ENCODE measurements at places on chromosomes 5 and 9.

DNA sequence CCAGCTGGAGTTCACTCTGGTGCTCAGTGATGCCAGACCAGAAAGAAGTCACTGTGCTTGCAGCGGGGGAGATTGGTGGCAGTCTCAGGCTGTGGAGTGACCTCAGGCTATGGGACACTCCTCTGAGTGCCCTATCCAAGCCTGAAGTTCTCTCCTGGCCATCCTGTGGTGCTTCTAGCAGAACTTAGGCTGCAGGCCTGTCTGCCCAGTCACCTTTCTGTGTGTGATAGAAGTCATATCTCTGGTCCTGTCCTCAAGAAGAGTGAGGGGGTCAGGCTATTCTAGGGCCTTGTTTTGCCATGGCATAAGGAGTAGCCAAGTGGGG lies 9.3 kb downstream of the PDLIM4 start:
- DNase-seq: no peak

GRCh38 chr9:69331444-69331843 lies 6.4 kb downstream of the ENTREP1 start:
- DNase-seq: no peak

DNA sequence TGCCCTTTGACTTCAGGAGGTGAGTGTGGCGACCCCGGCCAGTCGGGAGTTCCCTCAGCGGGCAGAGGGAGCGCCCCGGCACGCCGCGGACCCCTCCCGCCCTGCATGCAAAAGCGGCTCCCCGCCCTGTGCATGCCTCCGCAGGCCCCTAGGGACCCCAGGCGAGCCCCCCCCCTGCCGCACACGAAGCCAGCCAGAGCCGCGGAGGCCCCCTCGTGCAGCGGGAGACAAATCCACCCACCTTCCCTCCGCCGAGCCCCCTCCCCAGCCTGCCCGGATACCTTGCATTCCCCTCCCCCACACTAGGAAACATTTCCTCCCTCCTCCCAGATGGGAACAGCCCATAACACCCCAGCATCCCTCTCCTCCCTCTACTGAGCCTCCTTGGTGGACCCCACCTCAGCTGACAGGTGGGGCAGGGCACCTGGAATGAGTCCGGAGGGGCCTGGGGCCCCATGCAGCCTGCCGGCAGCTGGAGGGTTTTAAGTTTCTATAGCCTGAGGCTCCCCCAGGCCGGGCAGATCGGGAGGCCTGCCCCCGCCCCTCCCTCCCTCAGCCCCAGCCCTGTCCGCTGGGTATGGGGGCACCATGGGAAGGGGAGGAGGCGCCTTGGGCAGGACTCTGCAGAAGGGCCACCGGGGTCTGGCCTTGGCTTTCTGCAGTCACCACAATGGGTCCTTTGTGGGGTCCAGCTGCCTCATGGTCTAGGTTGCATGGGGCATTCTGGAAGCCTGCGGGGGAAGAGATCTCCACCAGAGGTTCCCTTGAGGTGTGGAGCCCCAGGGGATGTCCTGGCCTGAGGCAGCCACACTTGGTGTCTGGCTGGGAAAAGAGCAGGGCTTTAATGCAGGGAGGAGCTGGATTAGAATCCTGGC lies 601 bp downstream of the ERGIC1 start:
- no peak for DNase-seq

GRCh38 chr5:179868541-179868940 lies 9.9 kb upstream of the MRNIP start:
- DNase-seq: no peak

GRCh38 chr5:107580889-107581820 lies 89.6 kb downstream of the EFNA5 start:
- no peak for DNase-seq

GRCh38 chr9:132327537-132327936 lies 27.2 kb downstream of the SETX start:
- DNase-seq: no peak

GRCh38 chr9:3914416-3914815 lies 385.5 kb downstream of the GLIS3 start:
- no peak for DNase-seq

DNA sequence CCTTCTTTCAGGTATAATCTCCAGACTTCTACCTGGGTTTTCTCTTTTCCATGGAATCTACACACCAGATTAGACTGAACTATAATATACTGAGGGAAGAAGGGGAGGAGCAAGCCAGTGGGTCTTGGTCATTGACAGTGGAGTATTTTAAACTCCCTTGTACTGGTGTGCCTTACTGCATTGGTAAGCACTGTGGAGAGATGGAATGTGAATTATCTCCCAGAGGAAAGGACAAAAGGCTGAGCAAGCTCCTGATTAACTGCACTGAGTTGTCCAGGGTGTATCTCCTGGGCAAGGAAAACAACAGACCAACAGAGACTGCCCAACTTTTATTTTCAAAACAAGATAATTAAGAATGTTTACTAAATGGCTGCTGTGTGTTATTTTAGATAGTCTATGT lies 29.8 kb upstream of the SLCO6A1 start:
- no peak for DNase-seq

- peak; percentile 40 for DNase-seq
Measured at GRCh38 chr9:131635285-131635684, 90.0 kb downstream of the PRRT1B start.

DNA sequence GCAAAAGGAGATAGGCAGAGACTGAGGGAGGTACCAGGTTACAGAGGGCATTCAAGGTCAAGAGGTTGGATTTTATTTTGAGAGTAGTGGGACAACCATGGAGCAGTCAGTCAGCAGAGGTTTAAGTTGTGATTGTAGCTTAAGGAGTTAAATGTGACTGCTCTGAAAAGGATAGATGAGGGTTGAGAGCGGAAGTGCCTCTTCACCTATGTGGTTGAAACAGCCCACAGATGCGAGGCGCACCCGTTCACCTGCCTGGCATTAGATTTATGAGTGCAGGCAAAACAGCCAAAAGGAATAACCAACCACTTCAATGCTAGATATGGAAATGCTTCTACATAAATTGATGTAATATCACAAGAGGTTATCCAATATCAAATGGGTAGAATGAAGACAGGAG lies 8.4 kb downstream of the ZNF474 start:
- no peak for DNase-seq

GRCh38 chr5:148965511-148966265 lies 97.2 kb downstream of the SH3TC2 start:
- no peak for DNase-seq

GRCh38 chr5:172478256-172478655 lies 23.9 kb upstream of the SH3PXD2B start:
- no peak for DNase-seq

DNA sequence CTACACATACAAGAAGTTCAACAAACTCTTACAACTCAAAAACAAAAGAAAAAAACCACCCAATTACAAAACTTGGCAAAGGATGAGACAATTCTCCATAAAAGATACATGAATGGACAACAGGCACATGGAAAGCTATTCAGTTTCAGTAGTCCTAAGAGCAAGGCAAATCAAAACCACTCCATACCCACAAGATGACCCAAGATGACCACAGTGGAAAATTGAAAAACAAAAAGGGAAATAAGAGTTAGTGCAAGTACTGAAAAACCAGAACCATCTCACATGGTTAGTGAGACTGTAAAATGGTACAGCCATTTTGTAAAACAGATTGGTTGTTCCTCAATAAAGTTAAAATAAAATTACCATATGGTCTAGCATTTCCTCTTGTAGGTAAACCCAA lies 287.1 kb upstream of the CDH9 start:
- DNase-seq: no peak

- no peak for DNase-seq
Measured at GRCh38 chr5:176822041-176822792, 11.9 kb downstream of the UNC5A start.

GRCh38 chr5:180643191-180643851 lies 6.1 kb downstream of the FLT4 start:
- no peak for DNase-seq

DNA sequence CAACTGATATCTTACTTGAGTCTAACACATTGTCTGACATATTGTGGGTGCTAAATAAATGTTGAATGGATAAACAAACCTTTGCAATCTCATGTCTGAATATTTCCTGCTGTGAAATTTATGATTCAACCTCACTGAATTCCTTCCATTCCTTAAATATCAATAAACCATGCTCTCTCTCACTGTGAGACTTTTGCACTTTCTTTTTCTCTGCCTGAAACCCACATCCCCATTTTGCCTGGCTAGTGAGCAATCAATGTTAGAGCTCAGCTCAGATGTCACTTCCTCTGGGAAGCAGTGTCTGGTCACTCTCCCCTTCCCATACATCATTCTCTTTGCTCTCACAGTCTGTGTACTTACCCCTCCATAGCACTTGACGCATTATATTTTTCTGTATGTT lies 383.7 kb upstream of the TRPC7 start:
- no peak for DNase-seq

DNA sequence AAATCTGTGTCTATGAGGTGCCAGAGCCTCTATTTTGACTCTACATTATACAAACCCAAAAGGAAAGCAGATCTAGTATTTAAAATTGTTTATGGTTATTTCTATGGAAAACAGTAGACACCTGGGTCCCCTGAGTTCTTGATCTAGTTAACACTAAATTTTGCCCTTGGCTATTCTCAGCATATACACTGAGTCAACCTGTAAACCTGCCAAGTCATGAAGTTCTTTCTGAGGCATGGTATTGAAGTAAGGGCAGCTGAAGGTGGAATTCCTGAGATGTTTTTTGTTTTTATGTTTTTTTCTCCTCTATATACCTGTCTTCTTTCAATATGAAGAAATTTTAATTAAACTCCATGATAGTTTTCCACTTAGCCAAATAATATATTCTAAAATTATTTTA lies 120.2 kb downstream of the PDE4D start:
- no peak for DNase-seq

GRCh38 chr9:116594547-116594946 lies 92.6 kb upstream of the TRIM32 start:
- DNase-seq: no peak

- no peak for DNase-seq
Measured at GRCh38 chr5:151617841-151618710, 26.9 kb upstream of the FAT2 start.

DNA sequence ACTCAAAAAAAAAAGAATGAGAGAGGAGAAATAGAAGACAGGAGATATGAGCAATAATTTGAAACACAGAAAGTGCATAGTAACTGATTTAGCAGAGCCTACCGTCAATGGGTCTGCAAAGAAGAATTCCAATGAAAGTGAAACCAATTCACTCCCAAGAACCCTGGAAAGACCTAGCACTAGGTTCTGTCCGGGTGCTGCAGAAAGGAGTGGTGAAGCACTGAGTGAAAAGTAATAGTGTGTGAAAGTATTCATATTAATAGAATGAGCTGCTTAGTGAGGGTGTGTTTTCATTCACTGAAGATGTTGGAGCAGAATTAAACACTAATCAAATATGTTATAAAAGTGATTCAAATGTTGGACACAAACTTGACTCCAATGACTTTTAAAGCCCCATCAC lies 51.3 kb upstream of the SLC30A5 start:
- DNase-seq: no peak

DNA sequence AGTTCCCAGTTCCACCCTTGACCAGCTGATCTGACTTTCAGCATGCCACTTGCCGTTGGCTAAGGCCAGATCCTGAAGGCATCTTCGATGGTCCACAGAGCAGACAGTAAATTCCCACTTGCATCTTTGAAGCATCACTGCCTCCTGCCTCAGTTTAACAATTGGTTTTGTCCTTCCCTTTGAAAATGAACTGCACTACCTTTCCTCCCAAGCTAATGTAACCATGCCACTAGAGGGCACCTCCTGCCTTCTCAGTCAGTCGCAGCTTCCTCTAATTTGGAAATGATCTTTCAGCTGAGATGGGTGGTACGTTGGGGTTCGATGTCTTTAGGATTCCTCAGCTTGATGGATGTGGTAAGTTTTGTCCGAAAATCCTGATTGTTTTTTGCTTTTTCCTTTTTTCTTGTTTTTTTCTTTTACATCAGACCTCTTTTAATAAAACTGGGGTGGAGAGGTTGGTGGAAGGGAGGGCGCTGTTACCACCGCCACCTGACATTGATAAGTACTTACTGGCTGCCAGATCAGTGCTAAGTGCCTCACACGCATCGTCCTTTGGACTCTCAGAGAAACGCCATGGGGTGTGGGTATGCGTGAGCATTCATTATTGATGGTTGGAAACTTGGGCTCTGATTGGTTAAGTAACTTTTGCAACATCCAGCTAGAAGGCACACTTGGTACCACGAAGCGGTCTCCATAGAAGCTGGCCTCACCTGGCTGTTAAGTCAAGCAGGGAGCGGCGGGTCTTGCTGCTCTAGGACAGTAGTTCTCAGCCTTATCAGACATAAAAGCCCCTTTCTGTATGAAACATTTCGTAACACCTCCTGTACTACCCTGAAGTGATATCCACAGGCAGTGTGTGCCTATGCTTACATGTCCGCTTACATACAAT lies 16.9 kb downstream of the PTTG1 start:
- DNase-seq: peak; percentile 47

Measured in iPS DF 19.7 (cell line).